ENCODE measurements at places on chromosomes 2 and 18.

GRCh38 chr2:231395188-231396057, at the start of gene B3GNT7:
TSS of gene B3GNT7 (plus strand) at chr2:231395710. CDS start at chr2:231395804, 94 bp downstream.
- DNase-seq = no peak

- no peak for DNase-seq
Measured at GRCh38 chr2:100272841-100273329, 49.4 kb downstream of the LONRF2 start.

DNA sequence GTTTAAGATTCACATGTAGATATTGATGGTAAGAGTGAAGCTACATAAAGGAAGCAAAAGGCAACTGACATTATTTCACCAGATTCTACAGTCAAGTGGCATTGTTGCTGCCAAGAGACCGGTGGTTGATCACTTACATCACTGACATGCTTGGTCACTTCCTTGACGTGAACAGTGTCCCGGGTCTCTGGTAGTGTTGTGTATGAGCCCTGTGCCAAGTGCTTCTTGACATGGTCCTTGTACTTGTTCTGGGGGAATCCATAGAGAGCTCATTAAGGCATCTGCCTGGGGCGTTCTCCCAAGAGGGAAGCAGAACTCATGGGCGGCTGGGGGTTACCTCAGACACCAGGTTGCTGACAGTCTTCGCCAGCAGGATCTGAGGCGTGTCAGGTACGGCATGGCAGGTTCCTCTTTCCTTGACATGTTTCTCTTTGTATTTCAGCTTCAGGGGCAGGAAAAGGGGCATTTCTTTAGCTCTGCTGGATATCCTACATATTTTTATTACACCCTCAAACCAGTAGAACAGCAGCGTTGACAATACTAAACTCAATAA, 116.2 kb downstream of the RIF1 start:
- DNase-seq = no peak

- no peak for DNase-seq
Measured at GRCh38 chr2:14336759-14337382, 295.6 kb upstream of the LRATD1 start.

DNA sequence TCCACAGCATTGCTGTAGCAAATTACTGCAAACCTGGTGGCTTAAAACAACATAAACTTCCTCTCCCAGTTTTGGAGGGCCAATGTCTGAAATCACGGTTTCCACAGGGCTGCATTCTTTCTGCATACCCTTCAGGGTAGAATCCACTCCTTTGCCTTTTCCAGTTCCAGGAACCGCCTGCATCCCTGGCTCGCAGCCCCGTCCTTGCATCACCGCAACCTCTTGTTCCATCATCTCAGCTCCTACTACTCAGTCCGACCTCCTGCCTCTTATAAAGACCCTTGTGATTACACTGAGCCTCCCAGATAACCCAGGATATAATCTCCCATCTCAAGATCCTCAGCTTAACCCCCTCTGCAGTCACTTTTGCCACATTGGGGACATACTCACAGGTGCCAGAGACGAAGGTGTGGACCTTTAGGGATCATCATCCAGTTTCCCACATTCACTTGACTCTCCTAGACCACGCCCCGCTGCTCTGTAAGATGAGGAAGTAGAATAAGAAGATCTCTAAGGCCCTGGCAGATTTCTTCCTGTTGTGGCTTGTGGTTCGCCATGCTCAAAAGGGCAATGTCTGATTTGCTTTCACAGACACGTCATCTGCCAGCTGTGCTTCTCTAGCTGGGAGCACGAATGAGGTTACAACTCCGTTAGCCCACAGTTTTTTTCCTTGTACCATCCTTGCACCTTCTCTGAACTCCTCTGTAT, 103.6 kb upstream of the AGAP1 start:
- no peak for DNase-seq

DNA sequence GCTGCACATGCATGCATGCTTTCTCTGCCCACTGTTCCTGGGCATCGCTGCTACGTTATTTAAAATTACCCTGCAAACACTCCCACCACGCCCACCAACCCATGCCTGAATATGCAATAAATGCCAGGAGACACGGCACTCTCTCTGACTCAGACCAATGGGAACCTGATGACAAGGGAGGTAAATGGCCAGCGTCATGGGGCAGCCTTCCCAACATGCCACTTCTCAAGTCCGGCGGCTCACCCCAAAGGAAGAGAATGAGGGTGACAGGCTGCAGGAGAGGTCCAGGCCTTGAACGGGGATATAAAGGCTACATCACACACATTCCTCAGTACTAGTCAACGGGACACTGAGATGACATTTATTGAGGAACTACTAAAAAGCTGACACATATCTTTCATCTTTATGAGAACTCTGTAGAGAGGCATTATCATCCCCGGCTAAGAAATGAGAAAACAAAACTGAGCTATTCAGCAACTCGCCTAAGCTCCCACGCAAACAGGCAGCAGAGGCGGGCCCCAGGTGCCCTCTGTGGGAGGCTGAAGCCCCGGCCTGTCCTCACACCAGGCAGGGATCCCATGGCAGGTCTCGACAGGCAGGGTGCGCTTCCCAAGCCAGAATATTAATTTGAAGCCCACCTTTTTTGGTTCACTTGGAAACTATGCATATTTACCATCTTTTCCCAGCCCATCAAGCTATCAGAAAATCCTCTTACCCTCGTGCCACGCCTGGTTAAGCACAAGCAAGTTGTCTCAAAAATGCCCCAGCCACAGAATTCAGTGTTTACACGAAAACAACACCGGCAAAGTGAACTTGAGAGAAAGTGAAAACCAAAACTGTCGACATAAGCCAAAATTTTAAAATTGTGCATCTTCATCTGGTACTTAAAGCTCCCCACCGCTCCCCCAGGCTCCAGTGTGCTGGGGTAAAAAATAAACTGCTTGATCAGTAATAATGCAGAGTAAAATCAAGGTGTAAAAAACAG, 166.3 kb downstream of the HDAC4 start:
- no peak for DNase-seq

- DNase-seq = peak; percentile 20
Measured at GRCh38 chr2:157413326-157414035, 30.4 kb downstream of the CYTIP start.

DNA sequence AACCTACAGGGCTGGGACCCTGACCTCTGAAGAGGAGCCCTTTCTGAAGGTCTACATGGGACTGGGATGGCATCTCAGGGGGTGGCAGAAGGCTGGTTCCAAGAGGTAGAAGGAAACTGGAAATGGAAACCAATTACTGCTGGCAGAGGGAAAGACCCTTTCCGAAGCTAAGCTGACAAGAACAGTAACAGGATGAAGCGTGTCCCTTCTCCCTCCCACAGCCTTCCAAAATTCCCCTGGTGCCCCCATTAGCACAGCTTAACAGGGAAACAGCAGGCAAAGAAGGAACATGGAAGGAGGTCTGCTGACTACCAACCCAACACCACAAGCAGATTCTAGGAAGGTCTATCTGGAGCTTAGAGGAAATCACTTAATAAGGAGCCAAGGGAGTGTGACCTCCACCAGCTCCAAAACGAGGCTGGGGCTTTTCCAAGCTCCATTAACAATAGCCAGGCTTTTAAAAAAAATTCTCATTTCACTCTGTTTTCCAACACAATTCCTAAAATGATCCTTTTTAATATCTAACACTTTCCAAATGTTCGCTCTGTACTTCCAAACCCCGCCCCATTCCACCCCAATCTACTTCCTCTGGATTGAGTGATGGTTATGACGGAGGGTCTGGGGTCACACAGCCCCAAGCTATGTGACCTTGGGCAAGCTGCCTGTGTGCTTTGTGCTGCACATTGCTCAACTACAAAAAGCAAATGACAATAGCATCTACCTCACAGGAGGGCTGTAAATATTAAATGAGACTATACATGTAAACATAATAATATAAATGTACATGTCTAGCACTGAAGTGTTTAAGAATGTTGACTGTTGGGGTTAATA, 55.2 kb downstream of the STK39 start:
- DNase-seq = no peak

- no peak for DNase-seq
Measured at GRCh38 chr2:3986063-3986462, 282.7 kb downstream of the DCDC2C start.

DNA sequence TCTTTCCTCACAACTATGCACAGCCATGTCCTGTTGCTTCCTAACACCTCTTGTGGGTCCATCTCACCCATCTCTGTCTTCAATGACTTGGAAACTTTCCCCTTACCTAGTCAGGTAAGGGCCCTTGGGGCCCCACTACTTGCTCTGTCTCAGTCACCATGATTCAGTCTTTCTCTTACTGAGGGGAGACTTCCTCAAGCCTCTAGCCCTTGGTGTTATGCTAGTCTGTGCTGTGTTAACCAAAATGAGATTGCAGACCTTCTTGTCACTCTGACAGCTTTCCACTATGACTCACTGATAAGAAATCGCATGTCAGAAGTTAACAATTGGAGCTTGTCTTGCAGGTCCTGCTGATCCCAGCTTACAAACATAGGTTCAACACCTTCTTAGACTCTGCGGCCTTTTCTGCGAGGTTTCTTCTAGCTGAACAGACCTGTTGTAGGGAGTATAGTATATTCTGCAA, 65.3 kb downstream of the WDR75 start:
- no peak for DNase-seq

DNA sequence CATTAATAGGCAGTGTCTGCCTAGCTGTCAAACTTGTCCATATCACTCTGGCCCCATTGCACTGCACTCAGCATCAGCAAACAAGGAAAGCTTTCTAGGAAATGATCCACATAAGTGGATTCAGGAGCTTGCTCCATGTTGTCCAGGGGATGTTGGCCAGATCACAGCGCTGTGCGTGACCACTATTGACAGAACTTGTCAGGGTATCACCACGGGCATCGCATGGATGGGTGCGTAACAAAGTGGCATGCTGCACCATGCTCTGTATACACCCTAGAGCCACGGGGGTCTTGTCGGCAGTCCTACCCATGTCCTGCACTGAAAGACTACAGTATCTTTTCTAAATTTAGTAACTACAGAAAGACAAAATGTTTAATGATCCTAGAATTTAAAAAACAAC, 15.6 kb downstream of the SATB2 start:
- DNase-seq = no peak

GRCh38 chr2:166365803-166366420, 9.8 kb downstream of the SCN9A start:
- DNase-seq = no peak

GRCh38 chr2:29115797-29116781, 874 bp downstream of the CLIP4 start:
- peak; percentile 38 for DNase-seq

DNA sequence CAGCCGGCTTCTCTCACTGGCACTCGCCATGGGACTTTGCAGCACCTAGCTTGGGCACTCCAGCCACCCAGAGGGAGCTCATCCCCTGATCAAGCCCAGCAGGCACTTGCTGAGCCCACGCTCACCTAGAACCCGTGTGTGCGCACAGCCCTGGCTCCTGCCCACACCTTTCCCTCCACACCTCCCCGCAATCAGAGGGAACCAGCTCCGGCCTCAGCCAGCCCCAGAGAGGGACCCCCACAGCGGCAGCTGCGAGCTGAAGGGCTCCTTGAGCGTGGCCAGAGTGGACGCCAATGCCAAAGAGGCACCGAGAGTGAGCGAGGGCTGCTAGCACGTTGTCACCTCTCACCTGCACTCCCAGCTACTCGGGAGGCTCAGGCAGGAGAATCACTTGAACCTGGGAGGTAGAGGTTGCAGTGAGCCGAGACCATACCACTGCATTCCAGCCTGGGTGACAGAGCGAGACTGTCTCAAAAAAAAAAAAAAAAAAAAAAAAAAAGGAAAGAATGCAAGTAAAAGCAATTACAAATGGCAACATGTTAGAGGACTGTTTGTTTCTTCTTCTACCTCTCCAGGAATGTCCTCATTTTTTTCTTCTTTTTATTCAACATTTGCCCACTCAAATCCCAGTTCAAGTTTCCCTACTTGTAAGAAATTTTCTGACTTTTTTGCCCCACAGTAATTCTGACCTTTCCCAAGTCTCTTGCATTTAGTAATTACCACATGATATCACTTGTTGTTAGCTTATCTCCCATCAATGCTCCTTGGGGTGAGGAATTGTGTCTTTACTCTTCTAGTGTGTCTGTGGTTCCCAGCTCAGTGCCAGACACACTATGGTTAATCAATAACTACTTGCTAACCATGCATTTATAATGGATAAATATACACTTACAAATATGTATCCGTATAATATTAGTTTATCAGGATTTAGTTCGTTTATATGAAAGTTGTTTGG, 40.6 kb upstream of the ST3GAL5 start:
- no peak for DNase-seq

- no peak for DNase-seq
Measured at GRCh38 chr2:166572937-166573336, 78.9 kb upstream of the SCN7A start.

GRCh38 chr2:105783151-105783738, 38.5 kb downstream of the NCK2 start:
- DNase-seq = no peak

DNA sequence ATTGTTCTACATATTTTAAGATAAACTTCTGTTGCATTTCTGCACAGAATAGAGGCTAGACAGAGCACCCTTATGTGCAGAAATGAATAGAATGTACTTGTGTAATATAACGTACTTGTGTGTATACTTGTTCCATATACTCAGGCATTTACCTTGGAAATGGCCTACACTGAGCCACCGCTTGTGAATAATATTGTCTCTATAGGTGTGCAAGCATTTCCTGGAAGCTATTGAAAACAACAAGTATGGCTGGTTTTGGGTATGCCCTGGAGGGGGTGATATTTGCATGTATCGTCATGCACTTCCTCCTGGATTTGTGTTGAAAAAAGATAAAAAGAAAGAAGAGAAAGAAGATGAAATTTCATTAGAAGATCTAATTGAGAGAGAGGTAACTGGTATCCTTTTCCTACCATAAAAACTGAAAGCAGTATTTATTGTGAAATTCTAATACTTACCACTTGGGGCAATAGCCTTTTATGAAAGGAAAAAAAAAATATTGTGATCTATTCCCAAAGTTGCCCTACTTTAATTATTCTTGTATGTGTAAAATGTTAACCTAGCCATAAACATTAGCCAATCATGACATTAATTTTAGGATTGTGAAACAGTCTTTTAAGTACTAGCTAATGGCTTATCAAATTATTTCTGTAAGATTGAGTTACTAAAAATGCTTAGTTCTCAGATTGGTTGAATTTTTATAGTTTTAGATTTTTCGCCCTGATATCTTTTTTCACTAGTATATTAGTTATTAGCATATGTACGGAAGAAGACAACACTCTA, 18.0 kb downstream of the ZC3H15 start:
- no peak for DNase-seq

GRCh38 chr18:80133124-80133523, 24.1 kb downstream of the ADNP2 start:
- no peak for DNase-seq

DNA sequence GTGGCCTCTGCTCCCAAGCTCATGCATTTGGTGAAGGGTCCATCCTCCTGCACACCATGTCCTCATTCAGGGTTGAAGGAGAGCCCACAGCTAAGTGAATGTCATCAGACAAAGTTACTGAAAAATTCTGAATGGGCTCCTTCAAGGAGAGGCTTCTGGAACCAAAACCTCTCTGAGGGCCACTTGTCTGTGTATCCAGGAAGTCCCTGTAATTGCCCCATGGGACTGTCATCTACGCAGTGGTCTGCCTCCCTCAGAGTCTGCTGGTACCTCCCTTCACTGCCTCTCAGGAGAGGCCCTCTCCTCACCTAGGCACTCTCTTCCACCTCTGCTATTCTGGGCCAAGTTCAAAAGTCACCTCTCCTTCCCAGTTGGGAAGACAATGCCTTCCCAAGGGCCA, 68.0 kb downstream of the SLC4A5 start:
- no peak for DNase-seq

Data from stimulated activated CD8-positive, alpha-beta memory T cell treated with anti-CD3 and anti-CD28 coated beads, Interleukin-4, amount 100 ng/mL, for 1 hour (primary cell).